ENCODE measurements at places on chromosomes 12 and 14.

DNA sequence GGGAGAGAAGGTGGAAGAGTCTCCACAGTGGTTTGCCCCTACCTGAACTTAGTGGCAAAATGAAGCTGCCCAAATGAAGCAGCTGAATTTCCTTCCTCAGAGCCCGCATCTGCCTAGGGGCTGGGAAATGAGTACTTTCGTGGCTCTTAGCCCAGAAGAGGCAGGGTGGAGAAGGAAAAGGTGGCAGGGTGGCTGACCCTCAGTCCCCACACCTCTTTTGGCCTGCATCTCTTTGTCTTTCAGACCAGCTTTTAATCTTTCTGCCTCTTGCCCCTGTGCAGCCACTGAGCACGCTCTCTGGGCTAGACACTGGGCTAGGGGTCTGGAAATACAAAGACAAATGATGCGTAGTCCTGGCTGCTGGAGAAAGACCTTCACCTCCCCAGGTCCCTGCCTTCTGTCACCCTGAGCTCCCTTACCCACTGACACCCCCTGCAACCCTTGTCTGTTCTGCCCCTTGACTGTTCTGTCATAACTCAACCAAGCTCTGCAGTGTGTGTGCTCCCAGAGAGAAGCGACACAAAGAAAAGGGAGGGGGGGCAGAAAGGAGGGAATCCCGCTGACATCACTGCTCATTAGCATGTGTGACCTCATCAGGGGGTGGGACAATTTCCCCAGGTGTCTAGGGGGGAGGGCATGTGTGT, 371 bp upstream of the REM2 start:
- DNase-seq = no peak

- DNase-seq = no peak
Observed at GRCh38 chr14:77128414-77128891, 13.1 kb downstream of the ZDHHC22 start.

DNA sequence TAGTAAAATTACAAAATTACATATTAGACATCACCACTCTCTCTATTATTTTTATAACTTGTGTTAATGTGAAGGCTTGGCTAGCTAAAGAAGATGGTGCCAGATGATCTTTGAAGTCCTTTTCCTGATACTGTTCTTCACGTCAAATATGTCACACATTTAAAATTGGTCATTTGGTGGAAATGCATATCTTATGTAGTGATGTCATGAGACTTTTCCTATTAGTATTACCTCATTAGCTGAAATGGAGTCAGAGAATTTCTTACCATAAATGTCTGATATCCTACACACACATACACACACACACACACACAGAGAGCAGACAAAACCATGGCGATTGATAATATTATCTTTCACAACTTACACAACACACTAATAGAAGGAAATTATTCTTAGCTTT, 124.8 kb upstream of the PTPRB start:
- DNase-seq = no peak

- DNase-seq = peak; percentile 38
Observed at GRCh38 chr14:105647784-105648608, 121.6 kb downstream of the TMEM121 start.

GRCh38 chr12:107091989-107092641, 1.2 kb downstream of the CRY1 start:
- DNase-seq = no peak

DNA sequence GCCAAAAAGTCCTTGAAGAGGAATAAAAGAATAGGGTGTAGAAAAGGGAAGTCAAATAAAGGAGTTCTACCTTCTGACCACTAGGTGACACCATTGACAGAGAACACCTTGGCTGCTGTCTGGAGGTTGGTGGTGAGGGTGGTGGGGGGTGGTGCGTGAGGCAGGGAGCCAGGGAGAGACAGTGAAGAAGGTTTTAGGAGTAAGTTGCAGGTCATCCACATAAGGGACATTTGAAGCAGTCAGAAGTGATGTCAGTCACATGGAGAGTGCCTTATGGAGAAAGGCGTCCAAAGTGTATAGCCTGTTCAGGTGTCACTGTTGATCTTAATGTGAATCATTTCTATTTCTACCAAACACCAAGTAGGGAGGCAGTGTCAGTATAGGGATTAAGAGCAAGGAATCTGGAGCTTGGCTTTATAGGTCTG, 279.3 kb upstream of the DDHD1 start:
- DNase-seq = no peak

- no peak for DNase-seq
Observed at GRCh38 chr14:73762375-73762822, 48.2 kb upstream of the PNMA1 start.

DNA sequence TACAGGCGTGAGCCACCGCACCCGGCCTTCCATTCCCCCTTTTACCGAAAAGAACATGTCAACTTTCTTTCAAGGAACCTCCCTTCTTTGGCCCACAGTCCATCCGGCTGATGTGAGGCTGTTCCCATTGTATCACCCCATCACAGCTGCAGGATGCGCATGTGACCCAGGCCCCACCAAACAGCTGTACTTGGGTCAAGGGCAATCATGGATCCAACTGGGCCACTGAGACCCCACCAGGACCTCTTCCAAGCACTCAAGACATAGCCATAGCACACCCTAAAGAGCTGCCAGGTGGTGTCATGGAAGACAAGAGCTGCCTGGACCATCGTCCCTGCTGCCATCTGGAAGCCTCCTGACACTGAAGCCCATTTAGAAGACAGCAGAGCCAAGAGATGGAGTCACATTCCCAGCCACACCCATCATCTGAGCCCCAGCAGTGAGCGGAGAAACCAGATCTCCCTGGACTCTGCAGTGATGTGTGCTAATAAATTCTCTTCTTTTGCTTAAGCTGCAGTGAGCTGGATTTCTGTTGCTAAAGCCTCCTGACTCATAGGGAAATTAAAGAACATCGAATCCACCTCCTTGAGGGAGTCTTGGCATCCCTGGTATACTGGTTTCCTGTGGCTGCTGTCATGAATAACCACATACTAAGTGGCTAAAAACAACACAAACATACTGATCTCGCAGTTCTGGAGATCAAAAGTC, 105.6 kb downstream of the KSR2 start:
- no peak for DNase-seq

DNA sequence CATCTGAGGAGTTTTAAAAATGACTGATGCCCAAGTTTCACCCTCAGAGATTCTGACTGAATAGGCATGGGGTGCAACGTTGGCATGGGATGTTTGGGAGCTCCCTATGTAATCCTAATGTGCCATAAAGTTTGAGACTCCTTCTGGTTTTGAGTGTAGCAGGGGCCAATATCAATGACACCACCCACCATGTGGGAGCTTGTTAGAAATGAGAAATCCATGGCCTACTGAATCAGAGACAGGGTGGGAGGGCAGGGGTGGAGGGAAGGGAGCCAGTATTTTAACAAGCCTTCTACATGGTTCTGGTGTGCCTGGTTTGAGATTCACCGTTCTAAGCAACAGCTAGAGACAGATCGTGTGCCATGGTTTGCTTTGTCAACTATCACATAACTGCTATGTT, 46.1 kb downstream of the VCPKMT start:
- DNase-seq = no peak

GRCh38 chr12:69154585-69155363, 84.6 kb upstream of the CPSF6 start:
- DNase-seq = peak; percentile 73

DNA sequence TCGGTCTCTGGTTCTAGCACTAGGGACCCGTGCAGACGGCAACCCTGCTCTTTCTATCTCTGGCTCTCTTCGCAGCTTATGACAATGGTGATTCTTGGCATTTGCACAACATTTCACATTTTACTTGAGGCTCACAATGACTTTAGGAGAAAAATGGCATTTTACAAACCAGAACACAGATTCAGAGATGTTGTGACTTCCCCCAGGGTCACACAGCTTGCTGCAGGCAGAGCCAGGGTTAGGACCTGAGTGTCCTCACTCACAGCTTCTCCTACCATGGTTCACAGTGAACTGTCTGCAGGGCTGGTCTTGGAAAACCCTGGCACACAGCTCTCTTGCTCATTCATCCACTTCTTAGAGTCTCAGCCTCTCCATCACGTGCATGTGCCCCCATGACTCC, 23.7 kb downstream of the P2RX7 start:
- DNase-seq = no peak

DNA sequence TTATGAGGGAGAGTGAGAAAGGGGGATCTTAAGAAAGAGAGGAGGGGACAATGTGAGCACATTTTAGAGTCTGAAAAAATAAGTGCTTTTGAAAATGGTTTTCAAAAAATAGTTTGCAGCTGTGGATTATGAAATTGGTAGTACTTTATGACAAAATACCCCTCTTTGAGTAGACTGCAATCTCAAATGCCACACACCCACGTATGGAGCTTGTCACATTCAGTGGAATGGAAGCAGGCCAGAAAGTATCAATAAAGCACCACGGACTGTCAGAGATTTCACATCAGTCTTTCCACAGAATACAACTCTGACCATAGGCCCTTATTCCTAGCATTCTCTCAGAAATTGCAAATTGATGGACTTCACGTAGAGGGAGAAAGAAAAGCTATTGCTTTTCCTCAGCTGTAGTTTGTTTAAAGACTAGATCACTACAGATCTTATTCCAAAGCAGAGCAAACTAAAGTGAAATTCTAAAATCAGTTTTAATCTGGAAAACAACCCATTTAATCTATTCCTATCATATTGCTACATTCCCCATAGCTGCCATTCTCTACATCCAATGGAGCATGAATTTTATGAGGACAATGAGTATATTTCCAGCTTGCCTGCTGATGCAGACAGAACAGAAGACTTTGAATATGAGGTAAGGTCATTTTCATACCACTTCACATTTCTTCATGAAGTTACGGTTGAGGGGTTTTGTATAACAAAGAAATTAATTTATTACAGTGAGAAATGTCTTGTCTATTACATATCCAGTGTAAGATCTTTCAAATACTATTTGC, 321.3 kb downstream of the PDZRN4 start:
- no peak for DNase-seq

- DNase-seq = no peak
Observed at GRCh38 chr14:63421226-63421625, 102.5 kb upstream of the GPHB5 start.

- no peak for DNase-seq
Observed at GRCh38 chr12:269191-269590, 6.6 kb upstream of the SLC6A13 start.

DNA sequence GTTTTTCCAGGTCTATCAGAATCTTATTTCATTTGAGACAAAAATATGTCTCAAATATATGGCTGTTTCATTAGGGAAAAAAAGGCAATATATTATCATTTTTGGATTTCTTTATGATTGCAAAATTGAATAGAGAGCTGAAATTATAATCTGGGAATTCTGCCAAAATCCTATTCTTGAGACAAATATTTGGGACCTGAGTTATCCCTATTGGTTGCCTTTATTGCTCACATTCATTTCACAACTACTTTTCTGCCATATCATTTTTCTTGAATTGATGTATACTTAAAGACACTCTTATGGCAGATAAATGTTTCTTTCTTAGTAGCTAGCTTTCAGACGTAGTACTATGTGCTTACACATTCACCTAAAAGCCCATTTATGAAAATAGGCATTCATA, 241.6 kb upstream of the NOVA1 start:
- no peak for DNase-seq

GRCh38 chr14:20809917-20810316, 7.3 kb upstream of the RNASE1 start:
- DNase-seq = no peak

DNA sequence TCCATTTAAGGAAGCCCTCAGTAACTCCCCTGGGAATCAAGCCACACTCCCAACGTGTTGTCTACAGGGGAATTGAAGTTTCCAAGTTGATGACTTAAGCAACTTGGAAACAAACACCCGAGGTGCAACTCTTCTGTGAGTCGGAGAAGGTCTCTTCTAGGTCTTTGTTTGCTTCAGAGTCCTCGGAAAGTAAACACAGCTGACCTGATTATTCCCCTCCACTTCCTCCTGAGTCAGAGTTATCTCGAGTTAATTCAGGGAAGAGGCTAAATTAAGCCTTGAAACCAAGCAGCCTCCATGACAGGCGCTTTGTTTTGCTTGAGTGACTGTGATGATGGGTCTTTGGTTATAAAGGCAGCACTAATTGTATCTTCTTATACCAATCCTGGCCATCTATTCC, 41.8 kb downstream of the TUNAR start:
- DNase-seq = no peak

GRCh38 chr12:16913832-16914490, 308.0 kb upstream of the LMO3 start:
- DNase-seq = no peak

GRCh38 chr12:110853836-110854235, 7.0 kb downstream of the CCDC63 start:
- no peak for DNase-seq

DNA sequence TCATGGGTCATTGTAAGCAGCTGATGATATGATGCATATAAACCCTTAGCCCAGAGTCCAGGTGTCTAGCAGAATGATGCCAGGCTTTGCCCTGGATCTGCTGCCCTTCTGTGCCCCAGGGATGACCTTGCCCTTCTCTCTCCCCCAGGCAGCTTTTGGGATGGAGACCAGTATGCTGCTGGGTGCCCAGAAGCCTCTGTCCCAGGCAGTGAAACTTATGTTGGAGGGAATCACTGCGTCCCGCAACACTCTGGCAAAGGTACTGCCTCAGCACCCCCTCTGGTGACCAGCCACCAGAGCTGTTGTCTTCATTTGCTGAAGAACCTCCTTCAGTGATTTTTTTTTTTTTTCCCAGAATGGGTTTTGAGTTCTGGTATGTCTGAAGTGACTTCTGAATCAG, 23.3 kb downstream of the CYP46A1 start:
- DNase-seq = no peak

- no peak for DNase-seq
Observed at GRCh38 chr14:49584058-49584457, 2.1 kb downstream of the RPS29 start.

GRCh38 chr12:52121824-52122539, 42.5 kb downstream of the SMIM41 start:
- peak; percentile 79 for DNase-seq

- no peak for DNase-seq
Observed at GRCh38 chr12:25187781-25188180, 7.2 kb downstream of the DNAI7 start.

DNA sequence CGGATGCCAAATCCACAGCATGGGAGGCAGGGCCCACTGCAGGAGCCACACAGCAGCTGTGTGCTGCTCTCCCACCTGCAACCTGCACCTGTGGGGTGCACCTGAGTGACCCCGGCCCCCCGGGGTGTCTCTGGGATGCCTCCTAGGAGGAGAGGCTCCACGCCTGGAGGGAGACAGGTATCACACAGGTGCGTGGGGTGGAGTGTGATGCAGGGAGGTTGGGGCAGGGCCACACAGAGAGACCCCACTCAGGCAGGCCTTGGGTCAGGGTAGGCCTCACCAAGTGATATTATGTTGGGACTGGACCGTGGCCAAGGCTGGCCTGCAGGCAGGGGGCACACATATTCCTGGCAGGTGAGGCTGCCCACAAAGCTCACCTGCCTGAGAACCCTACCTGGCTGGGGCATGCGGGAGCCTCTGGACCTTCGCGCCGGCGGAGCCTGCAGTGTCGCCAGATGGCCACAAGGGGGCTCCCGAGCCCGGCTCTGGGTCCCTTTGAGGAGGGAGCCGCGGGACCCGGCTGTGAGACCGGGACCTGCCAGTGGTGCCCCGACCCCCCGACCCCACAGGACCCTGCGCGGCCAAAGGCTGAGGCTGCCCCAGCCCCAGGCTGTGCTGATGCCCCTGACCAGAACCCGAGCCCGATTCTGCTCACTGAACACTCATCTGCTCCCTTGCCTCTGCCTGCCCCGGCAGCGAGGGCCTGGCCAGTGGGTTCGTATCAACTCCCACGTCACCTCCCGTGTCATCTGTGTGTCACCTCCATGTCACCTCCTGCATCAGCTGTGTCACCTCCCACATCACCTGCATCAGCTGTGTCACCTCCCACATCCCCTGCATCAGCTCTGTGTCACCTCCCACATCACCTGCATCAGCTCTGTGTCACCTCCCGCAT, 11.4 kb downstream of the TMEM121 start:
- DNase-seq = peak; percentile 78

- peak; percentile 43 for DNase-seq
Observed at GRCh38 chr14:103545915-103546651, 16.4 kb downstream of the BAG5 start.

Measured in lower lobe of right lung (tissue), 2 donors.